Activated T-helper 1 cell treated with anti-CD3 and anti-CD28 coated beads, Interleukin-2, amount 50 U/mL, for 16 hours (primary cell): ENCODE measurements at places on chromosomes 2 and 18.

DNA sequence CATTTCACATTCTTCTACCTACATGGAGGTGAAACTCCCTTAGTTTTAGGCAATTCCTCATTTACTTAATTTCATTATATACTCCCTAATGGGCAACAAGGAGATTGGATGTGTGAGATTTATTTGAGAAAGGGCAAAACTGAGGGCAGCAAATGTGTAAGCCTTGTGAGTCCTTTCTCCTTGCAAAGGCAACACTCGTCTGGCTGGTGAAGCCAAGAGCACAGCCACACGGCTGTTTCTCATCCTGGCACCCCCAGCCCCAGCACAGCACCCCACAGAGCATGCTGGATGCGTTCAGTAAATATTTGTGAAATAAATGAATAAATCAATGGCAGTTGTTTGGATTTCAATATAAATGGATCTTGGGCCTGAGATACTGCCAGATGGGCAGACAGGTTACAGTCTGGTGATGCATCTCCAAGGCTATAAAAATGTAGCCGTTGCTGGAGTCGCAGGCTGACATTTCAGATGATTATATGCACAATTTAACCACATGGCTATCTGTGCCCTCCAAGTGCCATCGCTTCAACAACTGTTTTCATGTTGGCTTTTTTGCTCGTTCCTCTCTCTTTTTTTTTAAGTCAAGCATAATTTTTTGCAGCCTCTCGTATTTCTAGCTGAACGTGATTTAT is 154.1 kb upstream of the REV1 start:
- DNase-seq: no peak

DNA sequence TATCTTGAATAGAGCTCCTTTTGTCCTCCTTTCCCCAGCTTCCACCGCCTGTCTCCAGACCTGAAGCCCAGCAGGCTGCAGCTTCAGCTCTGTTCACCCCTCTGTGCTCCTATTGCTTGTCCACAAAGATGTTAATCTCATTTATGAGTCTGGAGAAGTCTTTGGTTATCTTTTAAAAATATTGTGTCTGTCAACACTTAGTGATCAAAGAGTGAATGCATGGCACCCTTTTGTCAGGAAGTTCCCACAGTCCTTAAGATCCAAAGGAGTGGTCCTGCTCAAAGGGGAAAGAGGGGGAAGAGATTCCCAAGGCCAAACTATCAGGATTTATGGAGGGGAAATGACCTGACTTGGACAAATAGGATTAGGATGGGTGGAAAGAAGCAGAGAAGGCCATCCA is 118.9 kb downstream of the ACAA2 start:
- no peak for DNase-seq

DNA sequence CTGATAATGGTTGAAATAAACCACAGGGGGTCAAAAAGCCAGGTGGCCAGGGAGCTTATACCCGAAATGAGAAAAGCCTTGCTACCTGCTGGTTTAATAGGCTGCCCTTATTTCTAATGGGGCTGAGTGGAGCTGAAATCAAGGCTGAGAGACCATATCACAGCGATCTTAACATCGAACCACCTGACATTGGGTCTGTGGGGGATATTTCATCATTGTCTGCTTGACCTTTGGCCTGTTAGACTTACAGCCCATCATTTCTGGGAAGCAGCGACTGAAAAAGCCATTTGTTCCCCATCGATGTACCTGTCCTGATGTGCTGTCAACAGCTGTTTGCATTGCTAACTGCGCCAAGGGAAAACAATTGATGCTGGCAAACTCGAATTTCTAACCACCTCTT is 199.7 kb upstream of the SLC14A2 start:
- no peak for DNase-seq

- no peak for DNase-seq
Measured at GRCh38 chr2:207423886-207424285, 105.9 kb upstream of the CREB1 start.

- DNase-seq: no peak
Measured at GRCh38 chr18:49747876-49748275, 65.5 kb downstream of the ACAA2 start.

DNA sequence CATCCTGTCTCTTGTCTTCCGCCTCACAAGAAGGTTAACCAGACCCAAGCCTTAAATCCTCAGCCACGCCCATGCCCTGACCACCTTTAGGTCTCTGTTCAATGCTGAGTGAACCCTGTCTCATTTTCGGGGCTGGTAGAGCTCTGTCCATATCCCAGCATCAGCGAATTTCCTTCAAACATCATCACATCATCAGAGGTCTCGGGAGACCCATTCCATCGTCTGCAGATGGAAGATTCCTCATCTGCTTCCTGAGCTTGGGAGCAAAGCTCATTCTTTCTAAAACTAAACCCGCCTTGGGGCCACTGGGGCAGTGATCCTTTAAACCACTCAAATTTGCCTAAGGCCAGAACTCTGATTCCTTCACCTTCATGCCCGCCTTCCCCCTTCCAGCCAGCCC is 173.7 kb downstream of the TTC32 start:
- DNase-seq: no peak

GRCh38 chr18:10760986-10761385 is 235.2 kb downstream of the NAPG start:
- no peak for DNase-seq

DNA sequence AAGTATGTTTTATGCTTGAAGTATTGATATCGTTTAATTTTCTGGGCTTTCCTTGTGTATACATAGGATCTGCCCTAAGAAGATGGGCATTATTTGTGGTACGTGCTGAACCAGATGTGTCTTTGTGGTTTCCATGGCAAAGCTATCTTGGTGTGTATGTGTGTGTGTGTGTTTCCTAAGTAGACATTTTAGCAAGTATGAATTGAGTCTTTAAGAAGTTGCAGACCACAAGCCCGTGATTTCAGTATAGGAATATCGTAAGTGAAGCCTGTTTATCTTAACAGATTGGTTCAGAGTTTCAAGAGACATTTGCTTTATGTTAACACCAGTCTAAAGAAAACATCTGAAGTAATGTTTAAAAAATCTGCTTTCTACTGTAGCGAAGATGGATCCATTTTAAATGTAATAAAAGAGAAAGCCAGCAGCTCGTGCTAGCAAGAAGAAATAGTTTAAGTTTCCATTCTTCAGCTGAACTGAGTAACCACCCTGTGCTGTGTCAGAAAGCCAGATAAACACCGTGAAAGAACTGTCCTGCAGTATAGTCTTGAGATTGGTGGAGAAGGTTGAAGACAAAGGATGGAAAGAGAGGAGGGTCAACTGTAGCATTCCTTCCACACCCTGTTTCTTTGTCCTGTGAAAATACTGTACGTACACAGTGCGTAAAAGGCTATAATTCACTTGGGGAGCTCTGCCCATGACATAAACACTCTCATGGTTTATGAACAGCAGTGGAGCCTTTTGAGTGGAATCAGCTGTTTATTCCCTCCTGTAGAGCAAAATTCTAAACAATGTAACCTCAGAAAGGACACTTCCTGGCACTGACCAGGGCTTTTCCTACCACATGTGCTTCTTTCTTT is 91.9 kb upstream of the FOSL2 start:
- no peak for DNase-seq
